ENCODE measurements at places on chromosomes 6 and 20. TPM values are rescaled to one million over a fixed set of nuclear protein-coding genes. Genes with fewer than 3 reads are reported as not detected.

The GHRH gene
- not detected for polyA plus RNA-seq

The DUSP15 gene
- polyA plus RNA-seq, result not detected

The WDR27 gene
- 8.6 TPM for polyA plus RNA-seq

The PLEKHG1 gene
- polyA plus RNA-seq, result 40.2 TPM

The CD109 gene
- polyA plus RNA-seq, result not detected

The ATXN1 gene
- polyA plus RNA-seq, result 5.0 TPM

The CGA gene
- polyA plus RNA-seq, result not detected

The TLDC2 gene
- polyA plus RNA-seq, result not detected

The HLA-DRB1 gene
- polyA plus RNA-seq, result 1,928 TPM

Data from IgD-negative memory B cell (primary cell).